ENCODE measurements at places on chromosomes 6 and 20.

GRCh38 chr6:5305968-5306626 lies 44.8 kb downstream of the FARS2 start:
- peak; percentile 40 for DNase-seq

- no peak for DNase-seq
These were observed 45.9 kb upstream of the CDH22 start for GRCh38 chr20:46354207-46354555.

DNA sequence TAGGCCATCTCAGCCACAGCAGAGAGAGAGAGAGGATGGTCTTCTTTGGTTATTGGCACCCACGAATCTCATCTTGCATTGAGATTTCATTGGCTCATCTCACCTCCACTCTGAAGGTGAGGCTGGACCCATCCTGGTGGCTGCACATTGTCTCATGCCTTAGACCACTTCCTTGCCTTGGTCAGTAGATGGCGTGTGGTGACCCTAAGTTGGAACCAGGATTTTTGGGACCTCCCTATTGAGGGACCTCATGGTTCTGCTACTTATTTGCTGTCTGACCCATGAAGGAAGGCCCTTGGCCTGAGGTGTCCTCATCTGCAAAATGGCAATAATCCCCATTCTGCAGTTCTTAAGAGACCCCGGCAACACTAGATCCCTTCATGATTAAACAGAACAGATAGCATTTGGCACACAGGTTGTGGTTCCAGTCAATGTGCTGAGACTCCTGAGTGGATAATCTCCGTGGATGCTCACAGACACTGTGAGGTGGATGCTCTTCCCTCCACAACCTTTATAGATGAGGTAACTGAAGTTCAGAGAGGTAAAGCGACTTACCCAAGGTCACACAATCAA lies 21.5 kb upstream of the AAR2 start:
- peak; percentile 35 for DNase-seq

DNA sequence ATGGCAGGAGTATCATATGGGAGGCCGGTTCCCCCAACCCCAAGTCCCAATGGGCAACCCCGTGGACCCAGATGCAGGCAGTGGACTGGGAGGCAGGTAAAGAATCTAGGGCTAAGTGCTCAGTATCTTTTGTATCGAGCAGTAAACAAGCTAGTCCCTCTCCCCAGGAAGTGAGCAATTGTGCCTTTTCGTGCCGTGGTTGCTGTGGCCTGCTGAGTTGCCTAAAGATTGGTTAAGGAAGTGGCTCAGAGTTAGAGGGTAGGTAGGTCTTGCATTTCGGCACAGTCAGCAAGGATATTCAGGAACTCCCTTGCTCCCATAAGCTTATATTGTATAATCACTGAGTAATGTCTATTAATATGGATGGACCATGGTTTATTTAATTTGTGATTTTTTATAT lies 1.3 kb upstream of the DNAH8 start:
- no peak for DNase-seq

DNA sequence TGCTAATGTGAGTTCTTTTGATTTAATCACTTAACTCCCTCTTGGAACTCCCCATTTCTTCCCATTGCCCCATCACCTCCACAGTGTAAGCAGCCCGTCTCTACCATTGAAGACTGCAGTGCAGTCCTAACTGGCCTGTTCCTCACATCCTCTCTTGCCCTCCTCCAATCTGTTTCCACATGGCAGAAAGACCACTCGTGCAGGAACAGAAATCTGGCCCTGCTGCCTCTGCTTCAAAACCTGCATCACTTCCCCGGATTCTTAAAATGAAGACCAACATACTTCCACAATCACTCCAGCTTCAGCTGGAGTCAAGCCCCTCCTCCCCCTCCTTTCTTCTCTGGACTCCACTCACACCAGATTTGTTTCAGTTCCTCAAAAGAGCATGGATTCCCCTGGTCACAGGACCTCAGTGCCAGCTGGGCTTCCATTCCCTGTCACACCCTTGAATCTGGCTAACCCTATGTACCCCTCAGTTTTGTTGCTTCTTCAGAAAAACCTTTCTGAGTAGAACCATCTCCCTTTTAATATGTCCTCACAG lies 802.3 kb downstream of the MAFB start:
- DNase-seq = no peak

- no peak for DNase-seq
These were observed 67.0 kb upstream of the FRMD1 start for GRCh38 chr6:168145747-168146596.

GRCh38 chr6:44401138-44401537 lies 13.6 kb downstream of the CDC5L start:
- no peak for DNase-seq

DNA sequence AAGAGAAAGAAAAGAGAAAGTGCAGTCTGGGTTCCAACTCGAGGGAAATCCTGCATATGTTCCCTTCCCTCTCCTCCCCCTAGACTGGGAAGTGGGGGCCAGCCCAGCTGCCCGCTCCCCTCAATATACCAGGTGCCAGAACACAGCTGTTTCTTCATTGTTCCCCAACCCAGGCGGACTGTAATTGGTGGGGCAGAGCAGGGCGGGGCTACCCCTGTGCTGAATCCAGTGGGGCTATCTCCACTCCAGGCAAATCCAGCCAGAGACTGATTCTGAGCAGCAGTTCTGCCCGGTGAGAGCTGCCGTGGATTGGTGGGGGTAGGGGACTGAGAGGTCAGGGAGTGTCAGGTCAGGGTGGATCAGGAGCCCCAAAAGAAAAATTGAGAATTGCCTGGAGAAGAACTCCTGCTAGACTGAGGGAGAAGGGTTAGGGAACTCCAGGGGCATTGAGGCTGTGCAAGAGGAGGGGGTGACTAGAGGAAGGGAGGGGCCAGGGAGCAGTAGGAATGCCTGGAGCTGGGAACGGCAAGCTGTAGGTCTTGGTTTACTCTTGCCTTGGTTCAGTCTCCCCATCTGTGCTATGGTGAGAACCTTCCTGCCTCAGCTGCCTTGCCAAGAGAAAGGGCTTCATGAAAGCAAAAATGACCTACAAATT lies at the start of gene MYMX:
TSS of gene MYMX (plus strand) at position 250 of the 655 bp plus-strand sequence. CDS start 546 bp downstream, outside the sequence.
- DNase-seq = no peak

DNA sequence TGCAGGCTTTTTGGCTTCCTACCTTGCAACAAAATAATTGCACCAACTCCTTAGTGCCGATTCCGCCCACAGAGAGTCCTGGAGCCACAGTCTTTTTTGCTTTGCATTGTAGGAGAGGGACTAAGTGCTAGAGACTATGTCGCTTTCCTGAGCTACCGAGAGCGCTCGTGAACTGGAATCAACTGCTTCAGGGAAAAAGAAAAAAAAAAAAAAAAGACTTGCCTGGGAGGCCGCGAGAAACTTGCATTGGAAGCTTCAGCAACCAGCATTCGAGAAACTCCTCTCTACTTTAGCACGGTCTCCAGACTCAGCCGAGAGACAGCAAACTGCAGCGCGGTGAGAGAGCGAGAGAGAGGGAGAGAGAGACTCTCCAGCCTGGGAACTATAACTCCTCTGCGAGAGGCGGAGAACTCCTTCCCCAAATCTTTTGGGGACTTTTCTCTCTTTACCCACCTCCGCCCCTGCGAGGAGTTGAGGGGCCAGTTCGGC lies 420 bp downstream of the SOX4 start:
- no peak for DNase-seq

- no peak for DNase-seq
These were observed 171.1 kb downstream of the WDR27 start for GRCh38 chr6:169530752-169531123.
